RCC 7860 (cell line): ENCODE measurements at places on chromosomes 1 and 21.

GRCh38 chr1:224880593-224881307 lies 48.7 kb upstream of the DNAH14 start:
- no peak for DNase-seq

DNA sequence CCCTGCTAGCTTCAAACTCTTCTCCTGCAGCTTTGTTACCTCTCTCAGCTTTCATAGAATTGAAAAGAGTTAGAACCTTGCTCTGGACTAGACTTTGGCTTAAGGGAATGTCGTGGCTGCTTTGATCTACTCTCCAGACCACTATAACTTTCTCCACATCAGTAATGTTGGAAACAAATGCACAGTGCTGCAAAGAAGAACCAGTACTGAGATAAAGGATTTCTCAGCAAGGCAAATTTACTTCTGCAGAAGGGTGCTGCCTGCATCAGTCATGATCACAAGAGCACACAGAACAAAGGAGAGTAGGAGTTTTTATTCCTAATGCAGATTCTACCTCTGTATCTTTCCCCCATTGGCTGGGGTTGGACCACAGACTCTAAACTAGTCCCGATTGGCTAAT lies 621.6 kb upstream of the CHRM3 start:
- no peak for DNase-seq

GRCh38 chr1:219746141-219746540 lies 133.2 kb upstream of the ZC3H11B start:
- no peak for DNase-seq

DNA sequence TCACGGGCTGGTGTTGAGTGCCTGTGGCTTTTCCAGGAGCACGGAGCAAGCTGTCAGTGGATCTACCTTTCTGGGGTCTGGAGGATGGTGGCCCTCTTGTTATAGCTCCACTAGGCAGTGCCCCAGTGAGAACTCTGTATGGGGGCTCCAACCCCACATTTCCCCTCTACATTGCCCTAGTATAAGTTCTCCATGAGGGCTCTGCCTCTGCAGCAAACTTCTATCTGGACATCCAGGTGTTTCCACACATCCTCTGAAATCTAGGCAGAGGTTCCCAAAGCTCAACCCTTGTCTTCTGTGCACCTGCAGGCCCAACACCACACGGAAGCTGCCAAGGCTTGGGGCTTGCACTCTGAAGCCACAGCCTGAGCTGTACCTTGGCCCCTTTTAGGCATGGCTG lies 157.3 kb downstream of the MRPL39 start:
- DNase-seq, result no peak

DNA sequence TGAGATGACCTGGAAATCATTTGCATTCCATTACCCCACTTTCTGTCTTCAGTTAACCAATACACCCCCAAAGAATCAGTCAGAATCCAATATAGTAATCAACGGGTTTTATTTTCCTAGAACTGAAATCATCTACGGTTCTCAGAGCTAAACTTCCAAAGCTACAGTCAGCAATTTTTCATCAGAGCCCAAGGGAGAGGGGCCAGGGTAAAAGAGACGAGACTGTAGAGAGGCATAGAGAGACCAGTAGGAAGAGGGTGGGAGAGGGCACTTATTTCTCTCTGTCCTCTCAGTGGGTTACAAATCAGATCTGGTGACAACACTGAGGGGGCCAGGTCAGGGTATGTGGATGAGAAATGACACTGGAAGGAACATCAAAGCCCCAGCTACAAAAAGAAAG lies 1.1 kb upstream of the MRPL24 start:
- DNase-seq, result no peak

DNA sequence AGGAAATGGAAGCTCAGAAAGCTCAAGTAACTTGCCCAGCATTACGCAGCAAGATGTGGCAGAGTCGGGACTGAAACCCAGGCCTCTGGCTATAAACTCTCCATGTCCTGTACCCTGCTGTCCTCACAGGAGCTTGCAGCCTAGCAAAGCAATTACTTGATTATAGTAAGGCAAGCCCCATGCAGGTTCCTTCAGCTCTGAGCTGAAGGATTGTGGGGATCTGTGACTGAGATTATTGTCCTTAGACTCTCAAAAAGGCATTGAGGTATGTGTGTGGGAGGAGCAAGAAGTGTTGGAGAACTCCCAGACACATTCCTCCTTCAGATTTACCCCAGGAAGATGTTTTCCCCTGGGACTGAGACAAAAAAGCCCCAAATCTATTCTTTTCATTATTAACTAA lies 124.0 kb upstream of the SPATA6 start:
- DNase-seq, result no peak

DNA sequence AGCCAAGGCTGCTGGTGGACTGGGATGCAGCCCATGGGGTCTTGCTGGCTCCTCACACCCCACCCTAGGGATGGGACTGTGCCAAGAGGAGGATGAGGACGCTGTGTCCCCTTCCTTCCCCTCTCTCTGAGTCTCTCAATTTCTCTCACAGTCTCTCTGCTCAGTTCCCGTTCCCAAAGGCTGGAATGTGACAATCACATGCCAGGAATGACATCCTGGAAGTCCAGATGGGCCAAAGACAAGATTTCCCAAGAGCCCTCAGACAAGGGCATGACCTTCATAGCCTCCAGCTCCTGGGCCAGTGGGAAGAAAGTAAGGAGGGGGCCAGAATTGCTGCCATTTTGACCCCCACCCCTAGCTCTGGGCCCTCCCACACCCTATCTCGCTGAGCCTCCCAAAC lies 7.6 kb upstream of the CDCP2 start:
- DNase-seq, result no peak

DNA sequence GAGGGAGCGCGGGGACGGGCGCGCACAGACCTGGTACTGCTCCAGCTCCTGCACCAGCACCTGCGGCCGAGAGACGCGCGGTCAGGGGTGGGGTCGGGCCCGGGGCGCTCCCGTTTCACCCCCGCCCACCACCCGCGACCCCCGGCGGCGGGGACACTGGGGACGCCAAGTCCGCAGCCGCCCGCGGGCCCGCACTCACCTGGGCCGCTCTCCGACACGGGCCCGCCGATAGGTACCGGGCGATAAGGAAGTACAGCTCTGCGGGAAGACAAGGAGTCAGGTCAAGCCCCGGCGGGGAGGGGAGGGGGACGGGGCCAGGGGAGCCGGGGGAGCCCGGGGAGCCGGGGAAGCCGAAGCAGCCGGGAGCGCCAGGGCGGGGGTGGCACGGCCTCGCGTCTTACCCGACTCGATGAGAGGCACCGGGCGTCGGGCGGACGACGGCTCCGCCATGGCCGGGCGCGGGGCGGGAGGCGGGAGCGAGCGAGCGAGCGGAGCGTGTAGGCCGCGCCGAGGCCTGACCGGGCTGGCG lies 326 bp downstream of the BRWD1 start:
- no peak for DNase-seq

- DNase-seq, result no peak
These were observed 10.2 kb downstream of the AADACL4 start for GRCh38 chr1:12654004-12654567.

GRCh38 chr1:10532362-10532761 lies 57.6 kb downstream of the PEX14 start:
- no peak for DNase-seq

GRCh38 chr1:47906009-47906432 lies 91.2 kb downstream of the TRABD2B start:
- peak; percentile 63 for DNase-seq

DNA sequence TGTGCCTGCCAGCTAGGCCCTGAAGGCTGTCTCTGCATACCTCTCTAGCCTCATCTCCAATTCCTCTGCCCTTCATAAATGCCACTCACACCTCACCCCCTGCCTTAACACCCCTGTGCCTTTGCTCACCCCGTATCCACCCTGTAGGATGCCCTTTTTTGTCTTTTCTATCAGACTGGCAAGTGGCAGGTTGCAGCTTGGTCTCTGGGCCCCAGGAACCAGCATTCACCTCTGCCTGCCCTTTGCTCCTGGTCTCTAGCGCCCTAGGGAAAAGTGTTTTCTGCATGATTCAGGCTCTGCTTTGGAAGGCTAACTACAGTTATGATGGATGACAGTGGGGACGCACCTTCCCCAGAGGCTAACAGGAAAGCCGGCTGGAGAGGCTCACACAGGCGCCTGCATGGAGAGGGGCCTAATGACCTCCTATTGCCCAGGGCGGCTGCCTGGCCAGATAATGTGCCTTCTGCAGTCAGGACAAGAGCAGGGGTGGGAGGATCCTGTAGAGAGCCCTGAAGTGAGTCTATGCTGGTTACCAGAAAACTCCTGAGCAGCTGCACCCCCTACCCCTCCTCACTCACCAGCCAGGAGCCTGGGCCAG lies 11.2 kb downstream of the KANK4 start:
- DNase-seq, result no peak

DNA sequence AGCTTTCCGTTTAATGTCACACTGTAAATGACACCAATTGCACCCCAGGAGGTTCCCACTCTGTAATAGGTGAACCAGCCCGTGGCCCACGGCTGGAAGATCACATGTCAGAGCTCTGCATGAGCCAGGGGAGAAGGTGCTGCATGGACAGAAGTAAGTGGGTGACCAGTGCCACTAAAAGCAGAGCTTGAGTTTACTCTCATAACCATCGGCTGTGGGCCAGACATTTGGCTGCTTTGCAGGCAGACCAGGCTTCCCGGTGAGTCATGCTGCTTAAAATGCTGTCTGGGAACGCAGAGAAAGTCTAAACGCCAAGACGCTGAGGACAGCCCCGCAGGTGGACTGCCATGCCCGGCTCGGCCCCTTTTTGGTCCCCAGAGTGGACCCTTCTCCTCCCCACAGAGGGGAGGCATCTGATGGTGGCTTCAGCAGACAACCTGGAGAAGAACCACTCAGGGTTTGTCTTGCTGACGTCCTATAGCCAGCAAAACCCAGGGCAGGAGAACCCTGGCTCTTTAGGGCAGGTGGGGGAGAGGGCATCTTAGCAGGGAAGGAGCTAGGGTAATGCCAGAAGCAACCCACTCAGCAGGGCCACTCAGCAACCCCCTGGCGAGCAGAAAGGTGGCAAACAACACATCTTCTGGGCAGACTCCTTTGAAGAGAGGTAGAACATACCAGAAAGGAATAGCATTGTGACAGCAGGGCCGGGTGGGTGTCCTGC lies 7.3 kb downstream of the KIAA2013 start:
- peak; percentile 39 for DNase-seq

GRCh38 chr1:220077887-220078286 lies 11.7 kb downstream of the BPNT1 start:
- DNase-seq, result no peak

- DNase-seq, result peak; percentile 21
These were observed 119.0 kb downstream of the FGGY start for GRCh38 chr1:59415881-59416280.

- no peak for DNase-seq
These were observed 22.6 kb upstream of the FCRL3 start for GRCh38 chr1:157723157-157723556.

- DNase-seq, result peak; percentile 73
These were observed at the start of gene GNG12 for GRCh38 chr1:67832737-67833601. GNG12 (minus strand) TSS chr1:67833467; CDS start chr1:67707686, 125,781 bp downstream.

DNA sequence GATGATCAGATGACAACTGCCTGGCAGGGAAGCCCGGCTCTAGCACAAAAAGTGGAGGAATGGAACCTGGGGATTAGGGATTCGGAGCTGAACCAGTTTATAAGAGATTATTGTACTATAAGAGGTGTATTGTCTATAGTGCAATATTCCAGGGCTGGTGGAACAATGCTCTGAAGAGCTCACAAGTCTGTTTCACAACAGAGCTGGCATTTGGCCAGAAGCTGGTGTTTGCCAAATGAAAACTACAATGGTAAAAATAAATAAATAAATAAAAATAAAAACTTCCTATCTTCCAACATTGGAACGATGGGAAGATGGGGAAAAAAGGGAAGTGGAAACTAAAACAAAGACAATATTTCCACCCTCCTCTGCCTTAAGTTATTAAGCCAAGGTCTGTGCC lies 73.5 kb downstream of the CHODL start:
- no peak for DNase-seq

- DNase-seq, result no peak
These were observed 15.1 kb downstream of the THBS3 start for GRCh38 chr1:155192346-155193274.

- no peak for DNase-seq
These were observed 2.4 kb upstream of the THEM5 start for GRCh38 chr1:151855933-151856332.

GRCh38 chr1:18513995-18514394 lies 33.3 kb downstream of the KLHDC7A start:
- no peak for DNase-seq

GRCh38 chr1:209504571-209504970 lies 78.9 kb upstream of the CAMK1G start:
- peak; percentile 13 for DNase-seq

DNA sequence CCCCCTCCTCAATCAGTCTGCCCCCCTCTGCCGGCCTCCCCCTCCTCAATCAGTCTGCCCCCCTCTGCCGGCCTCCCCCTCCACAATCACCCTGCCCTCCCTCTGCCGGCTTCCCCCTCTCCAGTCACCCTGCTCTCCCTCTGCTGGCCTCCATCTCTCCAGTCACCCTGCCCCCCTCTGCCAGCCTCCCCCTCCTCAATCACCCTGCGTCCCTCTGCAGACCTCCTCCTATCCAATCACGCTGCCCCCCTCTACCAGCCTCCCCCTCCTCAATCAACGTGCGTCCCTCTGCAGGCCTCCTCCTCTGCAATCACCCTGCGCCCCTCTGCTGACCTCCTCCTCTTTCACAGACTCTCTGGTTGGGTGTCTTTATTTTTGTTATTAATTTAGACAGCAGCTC lies 11.5 kb upstream of the C1orf198 start:
- no peak for DNase-seq

DNA sequence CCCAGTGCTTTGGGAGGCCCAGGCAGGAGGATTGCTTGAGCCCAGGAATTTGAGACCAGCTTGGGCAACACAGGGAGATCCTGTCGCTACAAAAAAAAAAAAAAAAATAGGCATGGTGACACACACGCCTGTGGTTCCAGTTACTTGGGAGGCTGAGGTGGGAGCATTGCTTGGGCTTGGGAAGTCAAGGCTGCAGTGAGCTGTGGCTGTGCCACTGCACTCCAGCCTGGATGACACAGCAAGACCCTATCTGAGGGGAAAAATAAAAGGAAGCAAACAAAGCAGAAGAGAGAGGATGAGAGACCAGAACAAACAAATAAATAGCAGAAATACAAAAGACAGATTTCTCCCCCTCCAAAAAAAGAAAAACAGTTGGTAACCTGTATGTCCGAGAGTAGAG lies 34.0 kb downstream of the MTF2 start:
- DNase-seq, result no peak

DNA sequence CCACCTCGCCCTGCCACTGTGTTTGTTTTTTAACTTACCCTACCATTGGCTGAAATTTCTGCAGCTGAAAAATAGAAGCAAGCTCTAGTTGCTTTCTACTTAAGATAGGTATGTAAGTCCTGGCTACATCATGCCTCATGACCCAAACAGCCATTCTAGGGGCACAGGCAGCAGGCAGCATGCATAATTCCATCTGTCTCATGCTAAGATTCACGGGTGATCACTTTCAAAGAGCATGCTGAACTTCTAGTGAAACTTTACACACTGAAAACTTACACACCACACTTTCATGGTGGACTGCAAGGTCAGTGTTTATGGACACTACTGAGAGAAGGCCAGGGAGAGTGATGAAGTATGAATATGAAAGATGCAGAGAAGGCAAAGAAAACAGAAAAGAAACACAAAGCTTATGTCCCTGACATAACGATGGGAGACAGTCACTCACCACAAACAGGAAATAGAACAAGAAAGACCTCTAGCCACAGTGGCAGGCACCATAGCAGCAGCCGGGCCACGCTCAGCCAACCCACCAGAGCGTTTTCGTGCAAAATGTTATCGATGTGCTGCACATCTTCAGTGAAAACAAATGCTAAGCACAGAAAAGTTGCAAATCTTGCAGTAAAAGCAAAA lies 102.3 kb upstream of the TIAM1 start:
- no peak for DNase-seq

GRCh38 chr1:224615861-224616755 lies at the start of gene CNIH3:
CNIH3 (plus strand) TSS chr1:224616317; CDS start chr1:224617175, 858 bp downstream.
- no peak for DNase-seq
